Activated T-cell treated with anti-CD3 and anti-CD28 coated beads, Interleukin-2, amount 50 U/mL, for 72 hours (primary cell): ENCODE measurements at places on chromosomes 3 and 15. TPM values are rescaled to one million over a fixed set of nuclear protein-coding genes. Genes with fewer than 3 reads are reported as not detected.

DNA sequence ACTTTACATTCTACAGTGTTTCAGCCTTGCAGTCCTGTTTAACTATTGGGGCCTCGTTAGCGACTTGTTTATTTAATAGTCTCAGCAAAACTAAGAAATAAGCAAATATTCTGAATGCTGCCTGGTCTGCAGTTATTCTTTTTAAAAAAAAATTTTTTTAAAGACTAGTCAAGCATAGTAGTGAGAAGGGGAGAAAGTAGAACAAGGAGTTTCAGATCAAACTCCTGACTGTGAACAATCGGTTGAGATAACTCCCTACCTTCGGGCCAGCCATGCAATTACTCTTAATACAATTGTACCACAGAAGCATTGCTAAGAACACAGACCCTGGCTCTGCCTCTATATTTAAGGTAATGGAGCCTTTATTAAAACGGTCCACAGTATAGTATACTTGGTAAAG is 5.8 kb upstream of the DUT start:
- peaks cover 6% of the 10 kb centered on the region for H3K4me1 ChIP-seq
- no peak overlapping the region for H3K4me3 ChIP-seq
- H3K27ac ChIP-seq: no peak overlapping the region
- H3K27me3 ChIP-seq: peaks cover 9% of the 10 kb centered on the region
- DNase-seq: no peak
- peaks cover 7% of the 10 kb centered on the region for H3K36me3 ChIP-seq

DNA sequence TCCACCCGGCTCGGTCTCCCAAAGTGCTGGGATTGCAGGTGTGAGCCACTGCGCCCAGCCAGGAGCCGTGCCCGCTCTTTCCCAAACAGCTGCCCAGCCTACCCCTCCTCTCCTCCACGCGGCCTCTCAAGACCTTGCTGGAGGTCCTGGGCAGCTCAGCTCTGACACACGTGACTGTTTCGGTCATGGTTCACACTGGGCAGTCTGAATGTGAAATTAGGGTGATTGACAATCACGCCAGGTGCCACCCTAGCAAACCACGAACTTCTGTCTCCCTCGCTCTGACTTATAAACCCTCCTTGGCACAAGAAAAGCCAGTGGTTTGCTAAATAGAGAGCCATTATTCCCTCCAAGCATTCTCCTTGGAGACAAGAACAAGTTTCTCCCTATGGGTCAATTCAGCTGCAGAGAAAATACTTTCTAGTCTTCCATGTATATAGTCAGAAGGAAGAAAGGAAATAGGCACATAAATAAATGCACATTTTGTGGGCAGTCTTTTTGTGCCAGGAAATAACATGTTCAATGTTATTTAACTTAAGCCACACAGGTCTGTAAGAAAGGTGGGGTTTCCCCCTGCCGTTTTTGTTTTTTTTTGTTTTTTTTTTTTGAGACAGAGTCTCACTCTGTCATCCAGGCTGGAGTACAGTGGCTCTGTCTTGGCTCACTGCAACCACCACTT is 121.9 kb upstream of the MEF2A start:
- H3K27me3 ChIP-seq: no peaks in the 10 kb centered on the region
- peak overlapping the region; percentile 18 for H3K27ac ChIP-seq
- no peak for DNase-seq
- H3K4me3 ChIP-seq: no peak overlapping the region

The ARID3B gene
- total RNA-seq: 53.8 TPM

- H3K27me3 ChIP-seq: no peaks in the 10 kb centered on the region
- no peak for DNase-seq
- peak overlapping the region; percentile 15 for H3K27ac ChIP-seq
- peaks cover 2% of the 10 kb centered on the region for H3K36me3 ChIP-seq
- H3K4me1 ChIP-seq: no peaks in the 10 kb centered on the region
- no peak overlapping the region for H3K4me3 ChIP-seq
Observed at GRCh38 chr15:64683378-64683777, 92.0 kb downstream of the RBPMS2 start.

GRCh38 chr3:38634111-38634510 is 15.4 kb downstream of the SCN5A start:
- DNase-seq: no peak
- H3K27ac ChIP-seq: no peak overlapping the region
- H3K4me1 ChIP-seq: peaks cover 6% of the 10 kb centered on the region
- H3K27me3 ChIP-seq: peaks cover 6% of the 10 kb centered on the region
- no peaks in the 10 kb centered on the region for H3K36me3 ChIP-seq

GRCh38 chr3:45387636-45388348 is 584 bp upstream of the LARS2 start:
- H3K27me3 ChIP-seq: peaks cover 5% of the 10 kb centered on the region
- peak overlapping the region; percentile 99 for H3K4me3 ChIP-seq
- peaks cover 21% of the 10 kb centered on the region for H3K4me1 ChIP-seq
- H3K27ac ChIP-seq: no peak overlapping the region
- H3K36me3 ChIP-seq: peaks cover 6% of the 10 kb centered on the region

DNA sequence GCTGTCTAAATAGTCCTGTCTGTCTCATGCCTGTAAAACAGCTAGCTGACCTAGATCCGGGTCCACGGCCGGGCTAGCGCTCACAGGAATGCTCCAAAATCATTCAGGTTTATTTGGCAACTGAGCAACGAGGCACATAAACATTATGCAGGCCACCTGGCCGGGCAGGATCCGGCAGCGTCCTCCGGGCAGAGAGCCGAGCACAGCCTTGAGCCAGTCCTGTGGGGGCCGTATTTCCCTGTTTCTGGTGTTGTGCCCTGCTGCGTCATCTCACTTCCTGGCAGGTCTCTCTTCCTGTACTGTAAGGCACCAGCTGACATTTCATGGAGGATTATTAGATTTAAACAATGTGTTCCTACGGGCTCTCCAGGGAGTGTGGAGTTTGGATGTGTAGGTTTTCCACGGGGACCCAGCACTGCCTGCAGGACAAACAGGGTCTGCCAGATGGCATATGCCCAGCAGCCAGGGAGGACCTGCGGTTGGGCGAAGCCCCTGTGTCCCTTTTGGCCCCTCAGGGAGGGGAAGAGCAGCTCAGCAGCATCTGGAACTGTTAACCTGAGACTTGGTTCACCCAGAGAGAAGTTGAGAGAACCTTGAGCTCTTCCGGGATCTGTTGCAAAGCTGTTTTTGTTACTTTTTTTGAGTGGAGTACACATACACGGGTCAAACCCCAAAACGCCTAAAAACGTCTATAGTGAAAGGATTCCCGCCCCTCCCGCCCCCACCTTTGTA is 16.6 kb upstream of the LRRK1 start:
- DNase-seq: no peak
- H3K4me1 ChIP-seq: no peaks in the 10 kb centered on the region
- H3K4me3 ChIP-seq: no peak overlapping the region
- no peaks in the 10 kb centered on the region for H3K36me3 ChIP-seq
- peaks cover 34% of the 10 kb centered on the region for H3K27me3 ChIP-seq

The HDDC3 gene
- total RNA-seq: 37.6 TPM

The SLC24A5 gene
- total RNA-seq: not detected

DNA sequence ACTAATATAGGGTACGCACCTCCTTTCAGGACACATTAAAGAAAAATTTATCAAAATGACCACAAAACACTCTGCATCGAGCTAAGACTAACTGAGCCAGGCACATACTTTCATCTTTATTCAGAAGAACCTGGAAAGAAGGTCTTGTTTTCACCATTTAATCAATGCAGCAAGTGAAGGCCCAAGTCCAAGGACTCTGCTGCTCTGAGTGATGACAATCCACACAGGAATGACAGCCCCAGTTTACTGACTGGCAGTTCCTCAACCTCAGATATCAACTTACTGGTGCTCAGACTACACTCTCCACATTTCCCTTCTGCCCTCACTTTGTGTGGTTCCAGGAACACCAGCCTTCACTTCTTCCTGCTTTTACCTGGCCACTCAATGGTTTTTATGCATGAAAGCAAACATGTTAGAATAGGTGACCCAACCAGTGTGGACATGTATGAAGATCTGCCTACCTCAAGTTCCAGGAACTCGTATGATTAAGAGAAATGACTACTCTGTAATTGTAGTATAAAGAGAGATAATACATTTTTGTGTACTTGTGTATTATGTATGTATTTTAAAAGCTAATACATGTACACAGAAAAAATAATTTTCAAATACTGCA is 29.1 kb upstream of the RASA2 start:
- no peak overlapping the region for H3K4me3 ChIP-seq
- H3K36me3 ChIP-seq: no peaks in the 10 kb centered on the region
- peaks cover 22% of the 10 kb centered on the region for H3K4me1 ChIP-seq
- H3K27me3 ChIP-seq: no peaks in the 10 kb centered on the region

The RASGRP1 gene
- total RNA-seq: 183 TPM

The FSD2 gene
- not detected for total RNA-seq

DNA sequence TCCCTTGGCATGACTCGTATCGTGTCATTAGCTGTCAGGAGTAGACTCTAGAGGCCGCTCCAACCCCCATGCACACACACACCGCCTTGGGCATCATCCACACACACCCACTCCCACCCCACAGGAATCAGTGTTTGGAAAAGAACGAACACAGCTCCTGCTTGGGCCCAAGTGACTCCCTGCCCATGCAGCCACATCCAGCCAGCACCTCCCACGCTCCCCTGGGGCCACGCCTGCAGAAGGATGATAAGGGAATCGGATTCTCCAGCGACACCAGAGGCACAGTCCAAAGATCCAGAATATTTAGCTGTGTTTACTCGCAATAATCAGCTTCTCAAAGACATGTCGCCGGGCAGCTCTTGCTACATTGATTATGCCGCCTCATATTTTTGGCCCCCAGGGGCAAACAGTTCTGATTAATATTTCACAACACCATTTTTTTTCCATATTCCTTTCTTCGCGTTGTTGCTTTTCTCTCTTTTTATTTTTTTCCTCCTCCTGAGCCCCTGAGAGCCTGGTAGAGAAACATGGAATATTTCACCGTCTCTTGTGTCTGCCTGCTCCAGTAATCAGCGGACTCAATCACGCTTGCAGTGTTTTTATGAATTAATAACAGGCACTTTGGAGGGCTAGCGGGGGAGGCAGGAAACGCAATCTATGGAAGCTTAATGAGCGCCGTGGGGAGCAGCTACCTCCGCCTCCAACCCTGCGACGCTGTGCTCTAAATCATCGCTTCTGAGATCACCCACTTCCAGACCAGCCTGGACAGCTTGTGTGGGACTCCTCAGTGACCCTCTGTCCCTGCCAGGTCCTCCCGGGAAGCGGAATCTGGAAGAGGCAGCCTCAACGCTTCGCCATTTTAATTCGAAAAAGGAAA is 221.4 kb downstream of the TLE3 start:
- no peak overlapping the region for H3K4me3 ChIP-seq
- no peaks in the 10 kb centered on the region for H3K4me1 ChIP-seq
- peaks cover under 1% of the 10 kb centered on the region for H3K27me3 ChIP-seq
- peaks cover 4% of the 10 kb centered on the region for H3K36me3 ChIP-seq
- DNase-seq: no peak

DNA sequence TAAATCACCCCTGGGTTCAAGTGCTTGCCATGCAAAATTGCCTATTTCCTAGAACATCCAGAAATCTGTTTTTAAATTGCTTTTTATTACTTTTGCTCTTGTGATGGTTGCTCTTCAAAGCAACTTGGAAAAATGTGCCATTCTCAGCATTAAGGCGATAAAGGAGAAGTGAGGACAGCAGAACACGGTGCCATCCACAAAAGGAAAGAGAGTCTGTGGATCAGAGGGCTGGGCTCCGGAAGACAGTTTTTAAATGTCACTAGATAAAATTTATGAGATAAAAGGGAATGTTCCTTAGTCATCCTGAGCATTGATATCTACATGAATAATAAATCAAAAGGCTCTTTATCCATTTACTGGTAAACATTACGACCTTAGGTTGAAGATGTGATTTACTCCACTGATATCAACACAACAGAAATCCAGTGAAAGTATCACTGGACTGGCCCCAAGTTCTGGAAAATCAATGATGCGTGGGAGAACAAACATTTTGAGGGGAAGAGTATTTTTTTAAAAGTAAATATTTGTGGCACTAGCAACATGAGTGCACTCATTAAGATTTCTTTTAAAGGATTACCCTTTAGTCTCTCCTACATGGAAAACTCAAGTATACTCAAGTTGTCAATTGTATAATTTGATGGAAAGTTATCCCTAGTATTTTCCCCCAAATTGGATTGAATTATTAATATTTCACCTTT is 554.7 kb downstream of the FHIT start:
- H3K4me1 ChIP-seq: no peaks in the 10 kb centered on the region
- H3K4me3 ChIP-seq: no peak overlapping the region
- no peaks in the 10 kb centered on the region for H3K27me3 ChIP-seq
- H3K36me3 ChIP-seq: peaks cover 4% of the 10 kb centered on the region

The CCDC12 gene
- total RNA-seq: 54.7 TPM

DNA sequence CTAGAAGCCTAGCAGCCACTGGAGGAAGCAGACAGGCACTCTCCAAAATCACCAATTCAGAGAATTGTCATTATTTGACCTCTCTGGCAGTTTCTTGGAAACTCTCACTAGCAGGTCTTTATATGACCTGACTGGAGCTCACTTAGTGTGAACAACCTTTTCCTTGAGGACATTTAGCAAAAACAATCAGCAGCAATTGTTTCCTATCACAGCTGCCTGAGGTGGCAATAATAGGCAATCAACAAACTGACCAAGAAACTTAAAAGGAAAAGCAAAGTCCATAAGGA is 162.4 kb upstream of the STT3B start:
- H3K4me3 ChIP-seq: no peak overlapping the region
- no peak overlapping the region for H3K27ac ChIP-seq
- peaks cover 10% of the 10 kb centered on the region for H3K4me1 ChIP-seq
- DNase-seq: no peak
- no peaks in the 10 kb centered on the region for H3K27me3 ChIP-seq
- H3K36me3 ChIP-seq: no peaks in the 10 kb centered on the region

GRCh38 chr3:46716461-46717441 is 918 bp downstream of the PRSS50 start:
- no peaks in the 10 kb centered on the region for H3K36me3 ChIP-seq
- DNase-seq: no peak
- no peak overlapping the region for H3K4me3 ChIP-seq
- H3K27me3 ChIP-seq: peaks cover 15% of the 10 kb centered on the region
- H3K27ac ChIP-seq: peak overlapping the region; percentile 5
- no peaks in the 10 kb centered on the region for H3K4me1 ChIP-seq

GRCh38 chr15:66942649-66943390 is 122.6 kb upstream of the SMAD3 start:
- no peak overlapping the region for H3K27ac ChIP-seq
- peaks cover 13% of the 10 kb centered on the region for H3K27me3 ChIP-seq
- no peak overlapping the region for H3K4me3 ChIP-seq
- no peak for DNase-seq
- peaks cover 40% of the 10 kb centered on the region for H3K4me1 ChIP-seq

- H3K27me3 ChIP-seq: peaks cover 5% of the 10 kb centered on the region
- peak; percentile 86 for DNase-seq
- H3K27ac ChIP-seq: no peak overlapping the region
Observed at GRCh38 chr3:195863121-195864061, 45.0 kb downstream of the TNK2 start.

GRCh38 chr3:194503081-194503531 is 16.3 kb upstream of the ATP13A3 start:
- H3K4me3 ChIP-seq: no peak overlapping the region
- DNase-seq: no peak
- H3K27ac ChIP-seq: no peak overlapping the region
- no peaks in the 10 kb centered on the region for H3K4me1 ChIP-seq
- no peaks in the 10 kb centered on the region for H3K36me3 ChIP-seq

DNA sequence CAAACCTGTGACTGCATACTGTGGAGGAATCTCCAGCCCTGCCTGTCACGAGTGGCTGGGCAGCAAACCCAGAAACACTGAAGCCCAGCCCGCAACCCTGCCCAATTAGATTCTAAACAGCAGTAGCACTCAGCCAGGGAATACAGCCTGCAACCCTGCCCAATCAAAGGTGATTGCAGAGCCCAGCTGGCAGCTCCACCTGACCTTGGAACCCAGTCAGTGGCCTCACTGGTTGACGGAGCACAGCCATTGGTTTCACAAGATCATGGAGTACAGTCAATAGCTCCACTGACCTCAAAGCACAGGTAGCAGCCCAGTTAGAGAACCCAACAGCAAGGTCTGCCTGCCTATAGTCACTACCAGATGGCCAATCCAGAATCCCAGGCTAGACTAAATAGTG is 35.2 kb upstream of the MYLK start:
- peaks cover 44% of the 10 kb centered on the region for H3K36me3 ChIP-seq
- H3K4me1 ChIP-seq: no peaks in the 10 kb centered on the region
- H3K27ac ChIP-seq: no peak overlapping the region
